Left colon (tissue), 2 donors: ENCODE measurements at places on chromosomes 5 and 9. TPM values are rescaled to one million over a fixed set of nuclear protein-coding genes. Genes with fewer than 3 reads are reported as not detected.

Gene MAMDC4
- 19.1 TPM for total RNA-seq

Gene LCN12
- total RNA-seq: 8.5 TPM

Gene AHRR
- 3.3 TPM for total RNA-seq

Gene PCDHB14
- 1.7 TPM for total RNA-seq

Gene GABRG2
- 0.92 TPM for total RNA-seq

Gene HAVCR2
- total RNA-seq: 1.3 TPM

Gene NEUROG1
- total RNA-seq: not detected

Gene CTSV
- total RNA-seq: 5.4 TPM

Gene FGF1
- total RNA-seq: 0.09 TPM

DNA sequence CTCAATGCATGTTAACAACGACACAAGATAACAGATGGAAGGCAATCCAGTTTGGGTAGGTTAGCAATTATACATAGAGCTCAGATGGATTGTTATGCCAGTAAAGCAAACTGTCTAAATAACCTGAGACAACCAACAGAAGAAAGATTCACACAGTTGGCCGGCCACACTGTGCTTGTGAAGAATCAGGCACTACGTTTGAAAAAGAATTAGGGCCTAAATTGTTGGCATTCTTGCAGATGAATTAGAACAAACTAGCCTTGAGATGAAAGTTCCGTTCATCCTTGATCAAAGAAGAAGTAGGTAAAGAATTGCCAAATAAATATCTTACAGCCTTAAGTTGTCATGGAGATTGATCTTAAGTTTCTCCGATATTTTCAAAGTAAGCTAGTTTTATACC lies 210.6 kb downstream of the CDH18 start:
- DNase-seq: no peak

- DNase-seq: no peak
Measured at GRCh38 chr9:10534850-10535249, 78.0 kb downstream of the PTPRD start.

- no peak for DNase-seq
Measured at GRCh38 chr5:93673316-93673954, 68.0 kb downstream of the POU5F2 start.

- DNase-seq: no peak
Measured at GRCh38 chr5:14882658-14883580, 11.3 kb upstream of the ANKH start.

DNA sequence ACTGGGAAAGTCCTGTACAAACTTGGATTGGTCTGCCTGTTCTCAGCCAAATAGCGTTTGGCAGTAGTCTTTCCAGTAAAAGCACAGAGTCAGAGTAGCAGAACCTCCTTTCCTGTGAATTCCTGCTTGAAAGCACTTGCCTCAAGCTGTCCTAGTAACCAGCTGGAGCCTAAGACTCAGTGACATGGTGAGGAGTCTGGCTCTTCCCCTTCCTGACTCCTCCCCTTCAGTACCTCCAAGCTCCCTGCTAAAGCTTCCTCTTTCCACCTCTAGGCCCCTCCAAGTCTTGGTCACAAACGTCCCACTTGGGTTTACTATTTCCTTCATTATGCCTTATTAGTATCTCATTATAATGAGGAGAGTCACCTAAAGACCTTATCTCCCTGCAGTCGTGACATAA lies 21.4 kb upstream of the FAM81B start:
- DNase-seq: no peak

DNA sequence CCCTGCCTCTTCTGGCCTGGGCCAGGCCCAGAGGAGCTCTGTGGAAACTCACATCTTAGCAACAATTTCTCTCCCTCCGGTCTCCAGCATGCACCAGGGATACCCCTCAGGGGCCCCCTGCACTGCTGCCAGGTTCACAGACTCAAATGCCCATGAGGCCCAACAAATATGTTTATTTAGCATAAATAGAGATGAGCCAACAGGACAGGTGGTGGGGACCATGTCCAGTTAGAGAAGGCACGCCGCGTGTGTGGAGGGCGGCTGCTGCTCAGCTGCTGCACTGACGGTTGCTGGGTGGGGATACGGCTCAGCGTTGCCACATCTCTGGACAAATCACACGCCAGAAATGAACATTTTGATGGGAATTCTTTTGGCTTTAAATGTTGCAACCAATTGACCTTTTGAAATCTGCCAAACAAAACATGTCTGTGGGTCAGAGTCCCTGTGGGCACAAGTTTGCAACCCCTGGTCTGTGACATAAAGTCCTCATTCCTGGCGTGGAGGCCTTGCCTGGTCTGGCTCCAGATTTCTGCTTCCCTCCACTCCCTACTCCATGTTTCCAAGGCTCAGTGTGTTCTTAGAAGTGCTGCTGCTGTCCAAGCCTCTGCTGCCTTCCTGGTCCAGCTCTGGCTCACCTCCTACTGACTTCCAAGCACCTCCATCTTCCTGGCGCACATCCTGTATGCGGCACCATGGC lies 88.9 kb downstream of the AMBP start:
- DNase-seq: no peak

DNA sequence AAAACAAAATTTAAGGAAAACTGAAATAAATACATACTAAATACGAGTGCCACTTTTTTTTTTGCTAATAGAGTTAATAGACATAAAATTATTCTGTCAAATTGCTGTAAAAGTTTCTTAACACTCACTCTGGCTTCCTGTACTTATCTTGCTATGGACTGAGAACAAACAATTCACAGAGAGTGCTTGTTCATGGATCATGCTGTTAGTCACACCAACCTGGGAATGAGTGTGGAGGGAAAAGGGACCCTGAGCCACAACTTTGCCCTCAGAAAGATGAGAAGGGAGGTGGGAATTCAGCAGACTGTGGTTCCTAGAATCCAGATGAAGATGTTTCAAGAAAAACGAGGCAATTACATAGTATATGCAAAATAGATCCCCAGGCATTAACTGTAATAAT lies 246.9 kb downstream of the FBXL7 start:
- DNase-seq: no peak

DNA sequence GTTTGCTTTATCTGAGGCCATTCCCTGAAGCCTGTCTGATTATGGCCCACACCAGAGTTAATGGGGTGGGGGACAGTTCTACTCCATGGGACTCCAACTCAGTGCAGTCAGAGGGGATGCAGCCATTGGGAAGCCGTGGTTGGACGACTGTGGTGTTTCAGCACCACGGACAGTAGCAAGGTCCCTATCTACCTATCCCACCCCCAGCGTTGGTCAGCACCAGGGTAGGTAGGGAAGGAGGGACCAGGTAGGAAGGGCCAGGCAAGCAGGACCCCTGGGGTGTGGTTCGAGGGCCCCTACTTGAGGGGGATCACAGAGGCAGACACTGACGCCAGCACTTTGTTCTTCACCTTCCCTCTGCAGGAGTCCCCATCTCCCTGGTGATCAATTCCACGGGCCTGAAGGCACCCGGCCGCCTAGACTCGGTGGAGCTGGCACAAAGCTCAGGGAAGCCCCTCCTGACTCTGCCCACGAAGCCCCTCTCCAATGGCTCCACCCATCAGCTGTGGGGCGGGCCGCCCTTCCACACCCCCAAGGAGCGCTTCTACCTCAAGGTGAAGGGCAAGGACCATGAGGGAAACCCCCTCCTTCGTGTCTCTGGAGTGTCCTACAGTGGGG lies 33.2 kb downstream of the HMCN2 start:
- no peak for DNase-seq

GRCh38 chr5:138927979-138928378 lies 52.8 kb upstream of the LRRTM2 start:
- peak; percentile 65 for DNase-seq

- DNase-seq: no peak
Measured at GRCh38 chr9:137647096-137647714, 28.4 kb downstream of the EHMT1 start.

GRCh38 chr9:137907776-137908175 lies 30.2 kb downstream of the CACNA1B start:
- DNase-seq: no peak

DNA sequence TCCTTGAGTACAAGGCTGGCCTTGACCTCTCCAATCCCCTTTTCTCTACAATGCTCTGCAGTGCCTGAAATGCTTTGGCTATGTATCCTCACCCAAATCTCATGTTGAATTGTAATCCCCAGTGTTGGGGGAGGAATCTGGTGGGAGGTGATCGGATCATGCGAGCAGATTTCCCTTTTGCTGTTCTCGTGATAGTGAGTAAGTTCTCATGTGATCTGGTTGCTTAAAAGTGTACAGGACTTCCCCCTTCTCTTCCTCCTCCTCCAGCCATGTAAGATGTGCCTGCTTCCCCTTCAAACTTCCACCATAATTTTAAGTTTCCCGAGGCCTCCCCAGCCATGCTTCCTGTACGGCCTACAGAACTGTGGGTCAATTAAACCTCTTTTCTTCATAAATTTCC lies 28.5 kb upstream of the AKNA start:
- no peak for DNase-seq

GRCh38 chr5:90549729-90550275 lies 8.8 kb upstream of the ADGRV1 start:
- DNase-seq: no peak

- no peak for DNase-seq
Measured at GRCh38 chr9:131385296-131385695, 8.6 kb upstream of the PRRC2B start.

GRCh38 chr9:135343837-135344522 lies 135.6 kb upstream of the PPP1R26 start:
- peak; percentile 69 for DNase-seq

- DNase-seq: no peak
Measured at GRCh38 chr5:170164921-170165320, 59.2 kb downstream of the FOXI1 start.

GRCh38 chr9:6428940-6429889 lies 16.2 kb downstream of the UHRF2 start:
- DNase-seq: no peak

GRCh38 chr5:149030392-149030791 lies 32.5 kb downstream of the SH3TC2 start:
- no peak for DNase-seq

GRCh38 chr9:125851979-125852378 lies 104.8 kb downstream of the PBX3 start:
- no peak for DNase-seq

DNA sequence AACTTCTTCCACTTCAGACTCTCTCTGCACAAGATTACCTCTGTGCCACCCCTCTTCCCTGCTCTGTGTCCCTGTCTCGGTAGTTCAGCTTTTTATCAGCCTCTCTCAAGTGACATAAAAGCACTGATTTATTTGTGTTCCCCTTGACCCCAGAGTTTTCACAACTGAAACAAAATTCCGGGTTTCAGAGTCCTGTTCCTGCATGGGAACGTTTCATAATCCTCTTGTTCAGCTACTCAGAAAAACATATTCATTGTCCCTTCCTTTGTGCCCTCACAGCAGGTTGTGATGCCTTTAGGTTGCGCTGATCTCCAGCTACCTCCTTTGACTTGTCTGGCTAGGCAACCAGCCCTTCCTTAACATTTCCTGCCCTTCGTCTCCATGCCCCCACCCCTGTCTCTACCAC lies 13.7 kb upstream of the ITGA1 start:
- DNase-seq: no peak

- no peak for DNase-seq
Measured at GRCh38 chr9:26770821-26771220, 121.8 kb downstream of the CAAP1 start.

DNA sequence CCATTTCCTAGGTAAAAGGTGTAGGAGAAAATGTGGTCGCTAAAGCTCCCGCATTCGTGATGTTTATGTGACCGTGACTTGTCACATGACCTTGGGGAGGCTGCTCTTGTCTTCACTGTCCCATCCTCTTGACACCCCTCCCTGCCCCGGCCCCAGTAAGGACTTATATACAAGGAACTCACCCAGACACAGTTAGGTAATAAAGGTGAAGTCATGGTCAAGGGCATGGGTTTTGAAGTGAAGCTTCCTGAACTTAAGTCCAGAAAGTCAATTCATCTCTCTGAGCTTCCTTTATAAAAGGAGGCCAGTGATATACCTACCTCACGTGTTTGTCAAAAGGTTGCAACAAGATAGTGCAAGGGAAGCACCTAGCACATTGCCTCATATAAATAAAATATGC lies 17.6 kb downstream of the FGF1 start:
- no peak for DNase-seq

- peak; percentile 27 for DNase-seq
Measured at GRCh38 chr5:177306674-177307543, 3.3 kb downstream of the PRELID1 start.

GRCh38 chr9:20119566-20119965 lies 330.7 kb upstream of the SLC24A2 start:
- no peak for DNase-seq
